Skeletal muscle tissue (tissue), 5 donors: ENCODE measurements at places on chromosomes 5 and 9. TPM values are rescaled to one million over a fixed set of nuclear protein-coding genes. Genes with fewer than 3 reads are reported as not detected.

DIAPH1 gene
- 16.7 TPM for total RNA-seq

RASEF gene
- total RNA-seq = under 0.01 TPM

NR2F1 gene
- 4.2 TPM for total RNA-seq

GNE gene
- total RNA-seq = 15.1 TPM

PFN3 gene
- total RNA-seq = not detected

SPINK6 gene
- total RNA-seq = not detected

FGF1 gene
- 2.6 TPM for total RNA-seq

UQCRQ gene
- 135 TPM for total RNA-seq

PLEKHG4B gene
- 0.52 TPM for total RNA-seq

CARD9 gene
- 1.0 TPM for total RNA-seq

MLANA gene
- not detected for total RNA-seq

PPP3R2 gene
- not detected for total RNA-seq

GPR107 gene
- total RNA-seq = 19.8 TPM

PCDHB9 gene
- 1.0 TPM for total RNA-seq

PITX1 gene
- total RNA-seq = 2.6 TPM

RNF145 gene
- 44.9 TPM for total RNA-seq

NMUR2 gene
- not detected for total RNA-seq

TIFAB gene
- total RNA-seq = 0.52 TPM

NKD2 gene
- total RNA-seq = 1.6 TPM

CATSPER3 gene
- total RNA-seq = 0.52 TPM

GFI1B gene
- 1.0 TPM for total RNA-seq

PCDHGC4 gene
- total RNA-seq = 3.7 TPM

PCDHGA4 gene
- total RNA-seq = 1.0 TPM

SLC25A2 gene
- total RNA-seq = 0.52 TPM

CHD1 gene
- 50.6 TPM for total RNA-seq

NUTM2F gene
- not detected for total RNA-seq
